ENCODE measurements at places on chromosomes 16 and 17.

DNA sequence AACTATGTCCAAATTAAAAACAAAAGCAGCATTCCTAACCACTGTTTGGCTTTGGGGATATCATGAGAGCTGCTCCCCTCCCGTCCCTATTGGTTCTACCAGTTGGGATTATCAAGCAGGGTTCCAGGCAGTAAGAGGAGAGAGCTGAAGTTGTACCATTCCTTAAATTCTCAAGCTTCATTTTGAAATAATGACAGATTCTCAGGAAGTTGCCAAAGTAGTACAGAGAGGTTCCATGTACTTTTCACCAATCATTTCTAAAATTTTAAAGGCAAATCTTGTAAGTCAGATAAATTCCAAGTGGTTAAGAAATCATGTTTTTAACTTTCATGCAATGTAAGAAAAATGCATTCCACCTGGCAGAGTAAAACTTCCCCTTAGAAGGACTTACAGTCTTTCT, 36.9 kb downstream of the TEX2 start:
- DNase-seq: no peak

- DNase-seq: peak; percentile 92
Measured at GRCh38 chr17:32490101-32490482, 3.3 kb downstream of the CDK5R1 start.

DNA sequence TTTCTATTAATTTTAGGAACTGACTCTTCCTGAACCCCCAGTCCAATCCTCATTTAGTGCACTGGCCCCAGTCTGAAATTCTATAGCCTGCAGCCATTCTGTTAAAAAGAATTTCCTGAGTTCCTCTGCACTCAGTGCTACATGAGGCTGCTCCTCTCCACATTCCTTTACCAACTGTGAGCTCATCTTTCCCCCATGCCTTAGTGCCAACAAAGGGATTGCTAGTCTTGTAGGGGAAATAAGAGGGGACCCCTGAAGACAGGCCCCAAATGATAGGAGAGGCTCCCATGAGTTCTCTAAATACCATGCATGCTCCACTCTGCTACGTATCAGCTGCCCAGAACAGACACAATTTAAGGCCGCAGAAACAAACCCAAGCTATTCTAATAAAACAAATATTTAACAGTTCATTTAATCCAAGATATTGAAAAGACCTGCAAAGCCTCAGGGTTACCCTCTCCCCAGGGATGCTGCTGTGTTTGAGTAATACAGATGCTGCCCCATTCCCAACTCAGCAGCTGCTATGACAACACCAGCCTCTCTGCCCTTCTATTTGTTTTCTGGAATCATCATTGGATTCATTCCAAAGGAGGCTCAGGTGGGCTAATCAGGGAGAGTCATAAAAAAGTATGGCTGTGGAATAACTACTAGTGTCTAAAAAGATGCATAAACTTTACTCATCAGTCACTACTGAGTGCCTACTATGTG, 228.5 kb downstream of the TOX3 start:
- DNase-seq: no peak

GRCh38 chr17:8386841-8387240, 3.8 kb upstream of the RPL26 start:
- DNase-seq: peak; percentile 19

- DNase-seq: peak; percentile 85
Measured at GRCh38 chr17:18033442-18034099, 5.4 kb downstream of the ATPAF2 start.

- DNase-seq: no peak
Measured at GRCh38 chr16:55529018-55529417, 20.1 kb downstream of the LPCAT2 start.

DNA sequence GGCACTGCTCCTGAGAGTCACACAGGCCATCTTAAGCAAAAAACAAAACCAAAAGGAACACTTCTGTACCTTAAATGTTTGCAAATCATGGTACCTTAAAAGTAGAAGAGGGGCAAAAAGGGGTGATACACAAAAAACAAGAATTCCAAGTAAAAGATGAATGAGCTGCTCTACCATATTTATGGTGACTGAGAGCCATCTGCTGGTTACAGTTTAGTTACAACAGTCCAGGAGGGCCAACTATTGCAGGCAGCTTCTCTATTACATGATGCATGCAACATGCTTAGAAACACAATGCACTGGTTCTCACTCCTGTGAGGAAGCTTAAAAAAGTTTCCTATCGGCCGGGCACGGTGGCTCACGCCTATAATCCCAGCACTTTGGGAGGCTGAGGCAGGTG, 53.5 kb downstream of the STX8 start:
- peak; percentile 38 for DNase-seq

DNA sequence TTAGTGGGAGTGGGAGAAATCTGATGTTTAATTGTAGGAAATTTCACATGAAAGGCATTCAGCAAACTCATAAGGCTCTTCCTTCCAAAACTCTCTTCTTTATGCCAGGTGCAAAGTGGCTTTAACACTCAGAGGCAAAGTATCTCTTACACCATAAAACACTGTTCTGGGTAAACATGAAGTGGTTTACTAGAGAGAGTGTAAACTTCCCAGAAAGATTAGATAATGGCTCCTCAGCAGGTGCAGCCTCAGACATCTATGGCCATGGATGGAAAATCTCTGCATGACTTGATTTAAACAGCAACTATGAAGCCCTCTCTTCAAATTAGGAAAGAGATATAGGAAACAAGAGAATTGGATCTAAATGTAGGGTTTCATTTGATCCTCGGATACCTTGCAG, 583.1 kb upstream of the SALL1 start:
- DNase-seq: no peak

DNA sequence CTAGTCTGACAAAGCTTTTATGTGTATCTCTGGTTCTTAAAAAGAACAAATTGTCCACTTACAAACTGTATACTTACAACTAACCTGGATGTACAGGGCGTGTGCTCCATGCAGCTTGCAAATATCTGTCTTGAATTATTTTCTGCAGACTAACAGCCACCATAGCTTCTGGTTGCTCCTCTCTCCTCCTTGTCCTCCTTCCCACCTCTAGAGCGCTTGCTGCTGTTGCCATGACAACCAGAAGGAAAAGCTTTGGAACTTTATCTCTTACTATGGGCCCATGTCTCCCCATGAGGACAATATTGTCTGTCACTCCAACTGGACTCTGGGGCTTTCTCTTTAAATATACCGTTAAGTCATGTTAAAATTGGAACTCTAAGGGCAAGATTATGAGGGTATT, 71.5 kb upstream of the DHX40 start:
- DNase-seq: peak; percentile 28

- DNase-seq: no peak
Measured at GRCh38 chr16:79081297-79082066, 519.1 kb downstream of the MAF start.

DNA sequence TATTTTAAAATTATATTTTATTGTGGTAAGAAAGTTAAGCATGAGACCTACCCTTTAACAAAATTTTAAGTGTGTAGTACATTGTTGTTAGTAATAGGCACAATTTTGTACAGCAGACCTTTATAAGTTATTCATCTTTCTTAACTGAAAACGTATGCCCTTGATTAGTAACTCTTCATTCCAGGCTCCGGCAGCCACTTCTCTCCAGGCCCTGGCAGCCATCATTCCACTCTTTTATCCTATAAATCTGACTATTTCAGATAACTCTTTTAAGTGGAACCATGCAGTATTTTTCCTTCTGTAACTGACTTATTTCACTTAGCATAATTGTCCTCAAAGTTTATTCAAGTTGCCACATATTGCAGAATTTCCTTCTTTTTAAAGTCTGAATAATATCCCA, 348.2 kb downstream of the CDH11 start:
- no peak for DNase-seq

GRCh38 chr16:4021070-4021779, 95.0 kb downstream of the ADCY9 start:
- no peak for DNase-seq

DNA sequence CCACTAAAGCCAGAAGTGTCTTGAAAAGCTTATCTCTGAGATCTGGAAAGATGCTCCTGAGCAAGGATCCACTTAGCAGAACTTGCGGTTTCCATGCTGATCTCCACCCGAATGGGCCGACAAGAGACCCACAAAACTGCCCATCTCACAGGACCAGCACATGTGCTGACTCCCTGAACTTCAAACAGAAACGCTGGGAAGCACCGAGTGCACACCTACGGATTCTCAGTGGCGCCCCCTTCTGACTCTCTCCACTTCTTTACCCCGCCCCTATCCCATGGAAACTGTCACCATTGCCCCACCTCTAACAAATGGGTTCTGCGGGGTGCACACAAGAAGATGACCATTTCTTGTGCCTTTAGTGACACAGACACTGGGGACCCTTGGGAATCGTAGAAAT, 21.4 kb downstream of the CDRT4 start:
- DNase-seq: no peak

- DNase-seq: no peak
Measured at GRCh38 chr16:85261204-85261603, 148.9 kb upstream of the CIBAR2 start.

DNA sequence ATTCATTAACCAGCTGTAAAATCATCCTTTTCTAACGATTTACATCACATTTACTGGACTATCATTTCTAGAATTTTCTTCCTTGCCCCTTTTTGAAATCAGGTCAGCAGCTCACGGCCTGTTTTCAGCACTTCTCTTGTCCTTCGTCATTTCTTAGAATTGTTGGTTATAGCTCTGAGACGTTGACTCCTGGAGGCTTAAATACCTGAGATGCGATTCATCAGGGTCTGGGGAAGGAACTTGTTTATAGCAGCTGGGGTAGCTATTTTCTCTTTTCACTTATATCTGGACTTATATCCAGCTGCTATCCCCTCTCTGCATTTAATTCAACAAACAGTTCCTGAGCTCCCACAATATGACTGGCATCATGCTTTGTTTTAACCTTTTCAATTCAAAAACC, 338.7 kb upstream of the TNRC6C start:
- DNase-seq: no peak

DNA sequence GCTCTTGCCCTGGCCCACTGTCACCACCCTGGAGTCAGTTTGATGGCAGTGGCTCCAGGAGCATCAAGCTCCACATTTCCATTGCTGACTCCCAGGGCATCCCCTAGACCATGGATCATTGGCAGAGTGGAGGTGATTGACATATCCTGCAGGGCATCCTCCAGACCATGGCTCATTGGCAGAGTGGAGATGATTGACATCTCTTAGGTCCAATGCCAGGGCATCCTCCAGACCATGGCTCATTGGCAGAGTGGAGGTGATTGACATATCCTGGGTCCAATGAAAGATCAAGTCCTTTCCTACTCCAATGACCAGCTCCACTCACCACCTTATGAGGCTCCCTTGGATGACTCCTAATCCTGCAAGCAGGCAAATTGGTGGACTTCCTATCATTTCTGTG, 174.3 kb upstream of the NLRP1 start:
- no peak for DNase-seq

GRCh38 chr17:80119271-80119791, 17.9 kb downstream of the GAA start:
- peak; percentile 76 for DNase-seq

DNA sequence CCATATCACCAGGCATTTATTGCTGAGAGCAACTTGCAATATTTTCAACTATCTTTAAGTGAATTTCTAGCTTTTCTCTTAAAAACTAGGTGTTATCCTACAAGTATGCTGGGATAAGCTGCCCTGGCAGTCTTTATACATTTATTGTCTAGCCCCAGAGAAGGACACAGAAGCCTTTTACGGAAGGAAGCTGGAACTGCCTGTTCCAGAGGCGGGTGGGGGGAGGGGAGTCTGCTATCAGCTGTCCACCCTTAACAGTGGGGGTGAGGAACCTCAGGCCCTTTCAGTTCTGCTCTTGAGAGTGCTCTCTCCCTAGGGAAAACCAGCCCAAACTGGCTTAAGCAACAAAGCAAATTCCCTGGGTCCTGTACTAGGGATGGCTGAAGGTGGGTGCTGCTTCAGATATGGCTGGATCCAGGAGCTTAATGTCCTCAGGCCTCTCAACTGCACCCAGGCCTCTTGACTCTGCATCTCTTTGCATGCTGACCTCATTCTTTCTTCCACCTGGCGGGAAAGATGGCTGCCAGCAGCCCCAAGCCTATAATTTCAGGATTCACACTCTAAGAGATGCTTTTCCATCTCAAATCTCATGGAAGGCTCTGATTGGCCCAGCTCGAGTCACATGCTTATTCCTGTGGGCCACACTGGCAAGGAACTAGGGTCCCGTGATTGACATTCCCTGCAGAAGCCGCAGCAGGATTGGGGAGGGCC, 16.6 kb downstream of the NAGPA start:
- no peak for DNase-seq

DNA sequence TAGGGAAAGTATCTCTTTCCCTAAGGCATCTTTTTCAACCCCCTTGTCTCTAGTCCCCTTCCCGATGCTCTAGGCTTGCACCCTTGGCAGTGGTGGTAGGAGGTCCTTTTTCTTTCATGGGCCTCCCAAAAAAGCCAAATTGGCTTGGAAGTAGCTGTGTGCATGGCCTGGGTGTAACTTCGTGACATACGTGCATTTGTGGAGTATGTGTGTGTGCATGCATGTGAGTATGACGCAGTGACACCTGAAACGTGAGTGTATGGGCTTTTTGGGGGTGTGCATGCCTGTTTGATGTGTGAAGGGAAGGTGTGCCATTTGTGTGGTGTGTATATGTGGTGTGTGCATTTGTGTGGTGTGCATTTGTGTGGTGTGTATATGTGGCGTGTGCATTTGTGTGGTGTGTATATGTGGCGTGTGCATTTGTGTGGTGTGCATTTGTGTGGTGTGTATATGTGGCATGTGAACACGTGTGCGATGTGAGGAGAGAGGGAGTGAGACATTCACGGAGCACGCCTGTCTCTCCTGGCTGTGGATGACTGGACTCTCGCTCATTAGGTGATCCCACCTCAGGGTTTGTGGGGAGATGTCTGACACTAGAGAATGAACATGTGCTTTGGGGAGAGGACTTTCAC, 15.7 kb downstream of the IGFBP4 start:
- no peak for DNase-seq

- DNase-seq: no peak
Measured at GRCh38 chr16:30040221-30040620, 9.2 kb upstream of the TLCD3B start.

DNA sequence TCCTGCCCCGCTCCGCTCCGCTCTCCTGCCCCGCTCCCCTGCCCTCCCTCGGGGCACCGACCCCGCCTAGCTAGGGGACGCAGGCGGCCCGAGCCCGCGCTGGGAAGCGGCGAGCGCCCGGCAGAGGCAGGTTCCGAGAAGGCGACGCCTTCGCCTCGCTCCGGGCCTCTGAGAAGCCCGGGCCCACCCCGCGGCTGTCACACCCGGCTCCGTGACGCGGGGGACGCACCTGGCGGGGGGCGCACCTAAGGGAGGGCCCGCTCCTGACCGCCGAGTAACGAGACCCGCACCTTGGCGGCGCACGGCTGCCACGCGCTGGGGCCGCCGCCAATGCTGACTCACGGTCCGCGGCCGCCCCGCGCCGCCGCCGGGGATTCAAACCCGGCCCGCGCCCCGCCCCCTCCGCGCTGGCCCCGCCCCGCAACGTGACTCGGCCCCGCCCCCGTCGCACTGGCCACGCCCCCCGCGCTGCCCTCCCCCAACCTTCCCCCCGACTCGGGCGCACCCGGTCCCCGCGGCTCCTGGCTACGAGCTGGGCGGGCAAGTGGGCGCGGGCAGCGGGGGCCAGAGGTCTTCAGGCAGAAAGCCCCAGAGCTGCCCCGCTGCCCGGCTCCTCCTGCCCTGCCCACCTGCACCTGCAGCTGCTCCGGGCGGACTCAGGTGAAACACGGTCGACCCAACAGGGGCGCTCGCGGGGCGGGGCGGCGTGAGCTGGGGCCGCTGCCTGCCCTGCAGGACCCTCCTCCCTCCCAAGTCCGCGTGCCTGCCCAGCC, 27.8 kb downstream of the GNPTG start:
- DNase-seq: peak; percentile 35

- no peak for DNase-seq
Measured at GRCh38 chr16:81531419-81531821, 86.8 kb downstream of the CMIP start.

Measured in NCI-H524 (cell line).